Left lobe of liver (tissue), 2 donors: ENCODE measurements at places on chromosomes 11 and 22. TPM values are rescaled to one million over a fixed set of nuclear protein-coding genes. Genes with fewer than 3 reads are reported as not detected.

- DNase-seq: no peak
Measured at GRCh38 chr11:89235976-89236375, 58.3 kb downstream of the TYR start.

GRCh38 chr22:26827611-26828010 is 170.2 kb downstream of the MIAT start:
- DNase-seq: no peak

The ADAMTS15 gene
- 0.15 TPM for total RNA-seq

The FBLN1 gene
- total RNA-seq: 3.8 TPM

The CHRNA10 gene
- 0.78 TPM for total RNA-seq

The KIF18A gene
- total RNA-seq: 0.13 TPM
